ENCODE measurements at places on chromosomes 7 and 10.

DNA sequence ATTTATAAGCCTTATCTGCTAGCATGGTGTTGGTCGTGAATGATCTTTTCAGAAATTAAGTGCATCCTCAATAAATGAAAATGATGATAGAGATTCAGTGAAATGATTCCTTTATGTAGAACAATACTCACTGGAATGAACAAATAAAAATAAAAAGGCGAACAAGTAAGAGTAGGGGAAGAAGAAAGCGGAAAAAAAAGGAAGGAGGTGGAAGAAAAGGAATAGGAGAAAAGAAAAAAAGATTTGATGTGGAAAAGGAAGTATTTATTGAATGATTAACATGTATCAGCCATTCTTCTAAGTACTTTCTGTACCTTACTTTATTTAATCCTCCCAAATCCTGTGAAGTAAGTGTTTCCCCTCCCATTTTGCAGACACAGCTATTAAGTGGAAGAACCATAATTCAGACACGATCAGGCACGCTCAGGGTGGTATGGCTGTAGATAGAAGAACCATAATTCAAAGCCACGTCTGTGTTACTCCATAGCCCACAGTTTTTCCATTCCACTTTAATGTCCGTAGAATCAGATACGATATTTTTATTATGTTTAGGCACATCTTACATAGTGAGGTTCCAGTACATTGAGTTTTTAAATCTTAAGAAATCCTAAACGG lies 156.2 kb upstream of the LAMB4 start:
- DNase-seq, result no peak

DNA sequence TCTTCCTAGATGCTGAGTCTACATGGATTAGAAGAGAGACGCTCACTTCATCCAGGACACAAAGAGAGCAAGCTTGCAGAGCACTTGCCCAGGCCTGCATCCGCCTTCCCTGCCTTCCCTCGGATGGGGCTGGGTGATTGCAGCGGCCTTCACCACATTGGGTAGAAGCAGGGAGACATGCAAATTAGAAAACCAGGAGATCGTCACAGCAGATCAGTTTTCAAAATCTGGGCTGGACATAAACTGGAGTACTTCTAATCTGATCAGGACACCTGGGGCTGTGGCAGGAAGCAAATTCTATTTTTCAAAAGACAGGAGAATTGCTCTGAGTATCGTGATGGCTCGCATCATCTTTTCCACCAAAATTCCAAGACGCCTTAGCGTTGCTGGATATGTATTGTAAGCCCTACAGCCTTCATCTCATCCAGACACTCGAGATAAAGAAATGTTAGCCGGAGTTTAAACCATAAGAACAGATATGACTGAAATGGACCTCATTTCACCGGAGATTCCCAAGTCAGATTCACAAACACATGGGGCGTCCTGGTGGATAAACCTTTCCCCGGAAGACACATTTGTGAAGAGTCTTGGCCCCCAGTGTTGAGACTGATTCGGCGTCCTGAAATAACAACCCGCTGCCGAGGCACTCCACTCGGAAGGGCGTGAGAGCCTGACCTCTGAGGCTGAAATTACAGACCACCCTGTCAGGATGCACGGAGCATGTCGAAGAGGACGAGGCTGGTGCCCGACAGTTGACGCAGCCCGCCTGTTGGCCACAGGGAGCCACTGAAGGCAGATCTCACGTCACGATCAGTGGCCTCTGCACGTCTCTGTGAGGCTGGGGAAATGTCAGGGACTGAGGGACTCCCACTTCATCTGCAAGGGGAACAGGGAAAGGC lies 91.2 kb upstream of the PARD3 start:
- no peak for DNase-seq

GRCh38 chr10:96478355-96478754 lies 35.4 kb downstream of the TLL2 start:
- peak; percentile 42 for DNase-seq

GRCh38 chr7:54813398-54813797 lies 54.4 kb upstream of the SEC61G start:
- peak; percentile 33 for DNase-seq

GRCh38 chr7:154474903-154475520 lies 422.8 kb downstream of the DPP6 start:
- DNase-seq, result no peak

DNA sequence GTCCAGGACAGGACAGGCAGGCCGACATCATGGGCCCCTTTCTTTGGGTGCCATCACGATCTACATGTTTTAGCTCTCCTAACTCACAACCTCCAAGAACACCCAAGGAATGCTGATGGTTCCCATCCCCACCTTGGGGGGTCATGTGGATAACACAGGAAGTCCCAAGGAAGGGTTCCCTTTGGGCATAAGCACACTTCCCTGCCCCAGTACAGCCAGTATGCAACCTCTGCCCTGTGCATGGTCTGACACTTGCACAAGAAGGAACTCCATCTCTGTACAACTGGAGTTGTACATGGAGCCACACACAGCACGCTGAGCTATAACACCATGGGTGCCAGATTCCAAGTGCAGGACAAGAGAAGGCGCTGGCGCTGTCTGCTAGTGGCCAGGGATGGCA lies 11.0 kb downstream of the MAT1A start:
- DNase-seq, result no peak

DNA sequence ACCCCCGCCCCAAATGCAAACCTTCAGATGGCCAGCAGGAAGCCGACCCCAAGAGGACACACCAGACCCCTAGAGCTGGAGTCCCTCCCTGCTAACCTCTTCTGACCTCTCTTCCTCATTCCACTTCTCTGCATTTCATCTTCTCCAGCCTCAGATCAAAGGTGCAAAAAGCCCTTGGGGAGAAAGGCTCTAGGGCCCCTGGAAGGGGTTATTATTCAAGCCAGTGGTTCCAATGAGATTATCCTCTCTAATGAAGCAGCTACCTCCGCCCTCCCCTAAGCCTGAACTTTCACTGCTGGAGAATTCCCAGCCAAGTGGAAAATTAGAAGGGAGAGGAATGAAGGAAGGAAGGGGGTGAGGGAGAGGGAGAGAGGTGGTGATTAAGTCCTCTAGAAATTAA lies 343.9 kb downstream of the PLXNA4 start:
- no peak for DNase-seq

- DNase-seq, result peak; percentile 44
Measured at GRCh38 chr10:114261076-114261475, 22.0 kb downstream of the VWA2 start.

DNA sequence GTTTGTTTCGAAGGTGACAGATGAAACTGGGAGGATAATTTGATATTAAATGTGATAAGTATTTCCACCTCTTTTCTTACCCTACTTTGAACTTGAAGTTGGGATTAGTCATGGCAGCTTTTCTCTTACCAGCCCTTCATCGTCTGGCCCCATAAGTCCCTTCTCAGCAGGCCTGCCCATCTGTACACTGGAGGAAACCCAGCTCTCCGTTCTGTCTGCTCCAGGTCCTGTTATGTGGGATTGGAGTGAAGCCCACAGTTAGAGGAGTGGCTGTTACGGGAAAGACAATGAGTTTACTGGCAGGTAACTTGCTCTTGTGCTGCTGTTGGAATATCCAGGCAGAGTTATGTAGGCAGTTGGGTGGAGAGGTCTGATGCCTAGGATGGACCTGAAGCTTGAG lies 127.3 kb downstream of the CAMK1D start:
- DNase-seq, result no peak

GRCh38 chr10:119541459-119542356 lies 811 bp downstream of the RGS10 start:
- no peak for DNase-seq

- peak; percentile 97 for DNase-seq
Measured at GRCh38 chr10:94006591-94007550, 13.1 kb downstream of the PLCE1 start.

DNA sequence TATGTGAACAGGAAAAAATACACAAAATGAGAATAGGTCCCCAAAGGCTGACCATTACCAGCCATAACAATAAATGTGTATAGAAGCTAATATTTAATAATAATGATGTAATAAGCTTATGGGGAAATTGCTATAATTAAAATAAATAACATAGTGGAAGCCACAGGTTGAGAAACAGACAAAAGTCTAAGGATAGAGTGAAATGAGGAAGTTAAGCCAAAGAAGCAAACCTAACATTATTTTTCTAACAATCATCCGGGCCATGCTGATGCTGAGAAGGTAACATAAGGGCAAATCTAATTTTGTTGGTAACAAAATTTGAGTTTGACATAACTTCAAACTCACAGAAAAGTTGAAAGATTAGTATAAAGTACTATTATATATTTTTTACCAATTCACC lies 115.9 kb downstream of the MICU1 start:
- DNase-seq, result no peak

GRCh38 chr7:140611641-140612040 lies 29.0 kb downstream of the DENND2A start:
- DNase-seq, result peak; percentile 71

- no peak for DNase-seq
Measured at GRCh38 chr10:24502006-24502405, 221.7 kb downstream of the ARHGAP21 start.

GRCh38 chr10:79942261-79943185 lies 6.4 kb downstream of the SFTPD start:
- DNase-seq, result no peak

- DNase-seq, result no peak
Measured at GRCh38 chr10:3654980-3655379, 130.0 kb downstream of the KLF6 start.

GRCh38 chr7:119086026-119086425 lies 861.5 kb downstream of the ANKRD7 start:
- DNase-seq, result no peak

- DNase-seq, result no peak
Measured at GRCh38 chr10:1462994-1463633, 274.2 kb downstream of the ADARB2 start.

DNA sequence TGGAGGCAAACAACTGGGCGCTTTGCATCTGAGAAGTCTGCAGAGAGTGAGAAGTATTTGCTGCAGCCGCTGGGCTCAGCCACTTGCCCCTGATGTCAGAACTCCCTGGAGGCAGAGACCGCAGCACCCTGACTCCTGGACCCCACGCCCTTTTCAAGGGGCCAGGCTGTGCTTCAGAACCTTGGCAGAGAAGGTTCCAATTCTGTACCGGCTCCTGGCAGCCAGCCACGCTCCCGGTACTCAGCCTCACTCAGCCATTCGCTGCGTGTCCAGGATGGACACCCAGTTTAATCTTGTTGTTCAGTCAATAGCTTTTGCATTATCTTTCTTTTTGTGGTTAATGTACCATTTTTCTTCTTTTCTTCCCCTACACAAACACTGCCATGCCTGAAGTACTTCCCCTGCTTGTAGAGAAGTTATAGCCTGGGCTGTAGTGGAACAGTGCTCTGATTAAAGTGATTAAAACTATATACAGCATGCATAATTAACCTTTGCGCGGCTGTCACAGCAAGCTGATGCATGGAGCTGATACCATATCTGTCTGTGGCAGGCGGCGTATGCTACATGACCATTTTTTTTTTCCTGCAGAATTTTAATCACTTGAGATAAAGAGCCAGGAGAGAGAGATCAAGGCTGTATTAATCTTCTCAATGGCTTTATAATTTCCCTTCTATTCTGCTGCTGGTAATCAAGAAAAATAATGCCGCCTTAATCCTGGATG lies 578.5 kb downstream of the SDK1 start:
- DNase-seq, result no peak

Measured in astrocyte of the cerebellum (primary cell).